ENCODE measurements at places on chromosomes 12 and 14. TPM values are rescaled to one million over a fixed set of nuclear protein-coding genes. Genes with fewer than 3 reads are reported as not detected.

DNA sequence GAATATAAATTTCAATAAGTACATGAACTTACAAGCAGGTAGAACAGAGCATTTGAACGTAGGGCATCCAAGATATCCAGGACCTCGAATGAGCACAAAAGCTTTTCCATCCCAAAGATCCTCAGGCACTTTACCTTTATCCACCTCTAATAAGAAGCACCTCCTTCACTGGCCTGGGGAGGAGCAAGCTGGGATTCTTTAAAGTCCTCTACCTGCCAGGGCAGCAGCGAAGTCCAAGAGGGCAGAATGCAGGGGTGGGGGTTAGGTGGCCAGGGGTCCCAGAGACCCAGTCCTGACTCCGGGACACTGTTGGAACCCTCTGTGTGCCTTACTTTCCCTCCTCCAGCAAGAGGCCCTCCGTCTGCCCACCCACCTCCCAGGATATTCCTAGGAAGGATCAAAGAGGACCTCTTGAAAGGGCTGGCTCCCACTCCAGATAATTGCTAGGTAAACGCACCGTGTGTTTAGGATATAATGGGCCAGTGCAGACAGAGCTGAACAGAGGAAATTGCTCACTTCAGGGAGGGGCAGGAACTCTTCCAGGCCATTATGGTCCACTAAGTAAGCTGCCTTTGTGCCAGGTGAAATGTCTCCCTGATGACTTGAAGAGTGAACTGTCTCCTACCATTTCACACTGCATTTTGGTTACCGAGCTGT, 68.1 kb downstream of the TTC9 start:
- no peak for DNase-seq

Gene GPRC5D
- not detected for total RNA-seq

Gene EXOC3L4
- total RNA-seq, result not detected

DNA sequence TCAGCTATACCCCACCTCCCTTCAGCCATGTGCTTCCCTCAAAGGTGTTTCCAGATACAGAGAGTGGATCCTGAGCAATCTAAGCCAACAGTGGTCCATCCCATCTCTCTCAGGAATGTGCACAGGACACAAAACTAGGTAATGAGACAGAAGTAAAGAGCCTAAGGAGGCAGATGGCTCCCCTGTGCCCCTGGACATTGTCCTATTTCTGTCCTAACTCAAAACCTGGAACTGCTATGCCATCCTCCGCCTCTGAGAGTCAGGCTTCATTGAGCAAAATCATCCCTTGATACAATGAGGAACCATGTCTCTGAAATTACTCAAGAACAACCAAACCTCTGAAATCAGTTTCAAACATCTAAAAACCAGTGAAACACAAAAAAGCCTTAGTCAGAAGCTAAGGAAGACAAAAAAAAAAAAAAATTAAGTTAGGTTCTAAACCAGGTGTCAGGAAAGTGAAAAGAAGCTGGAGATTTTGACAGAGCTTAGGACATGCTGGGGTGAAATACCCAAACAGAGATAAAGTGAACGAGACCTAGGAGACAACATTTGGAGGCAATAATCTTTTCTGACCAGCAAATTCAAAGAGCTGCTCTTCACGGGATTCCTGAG, 200.3 kb upstream of the PLEKHG7 start:
- no peak for DNase-seq

GRCh38 chr14:47526591-47527244, 148.7 kb downstream of the MDGA2 start:
- no peak for DNase-seq

DNA sequence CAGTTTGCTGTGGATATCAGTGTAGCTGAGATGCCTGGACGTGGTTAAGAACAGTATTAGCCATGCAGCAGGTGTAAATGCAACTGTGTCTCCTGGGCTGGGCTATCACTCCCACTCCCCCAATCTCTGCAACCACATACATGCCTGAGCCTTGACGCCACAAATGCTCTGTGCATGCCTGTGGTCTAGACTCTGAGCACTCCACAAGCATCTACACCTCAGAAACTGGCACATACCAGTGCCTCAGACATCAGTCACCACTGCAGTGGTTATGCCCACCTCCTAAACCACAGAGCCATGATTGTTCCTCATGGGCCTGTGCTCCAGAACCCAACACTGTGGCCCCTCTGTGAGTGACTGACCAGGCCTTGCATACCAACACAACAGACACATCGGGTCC, 226.8 kb upstream of the ALG10 start:
- DNase-seq, result no peak

DNA sequence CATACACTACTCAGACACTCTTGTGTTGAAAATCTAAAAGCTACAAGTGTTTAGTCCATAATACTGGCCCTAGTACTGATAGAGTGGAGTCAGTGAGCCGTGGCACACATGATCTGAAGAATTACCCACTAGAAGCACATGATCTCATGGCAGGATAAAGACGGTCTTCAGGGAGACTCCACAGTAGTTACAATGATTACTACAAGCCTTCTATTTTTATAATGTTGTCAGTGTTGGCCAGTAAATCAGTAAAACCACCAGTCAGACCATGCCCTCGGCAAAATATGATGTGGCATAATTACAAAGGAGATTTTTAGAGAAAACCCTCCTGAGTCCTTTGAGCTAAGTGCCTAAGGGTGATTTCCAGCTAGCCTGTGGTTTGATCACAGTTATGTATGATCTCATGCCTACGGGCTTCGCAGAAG, 114.9 kb downstream of the PDZRN4 start:
- DNase-seq, result no peak

Gene HOMEZ
- total RNA-seq, result 21.7 TPM

Measured in endothelial cell (in vitro differentiated cells).